ENCODE measurements at places on chromosomes 6 and 20. TPM values are rescaled to one million over a fixed set of nuclear protein-coding genes. Genes with fewer than 3 reads are reported as not detected.

DNA sequence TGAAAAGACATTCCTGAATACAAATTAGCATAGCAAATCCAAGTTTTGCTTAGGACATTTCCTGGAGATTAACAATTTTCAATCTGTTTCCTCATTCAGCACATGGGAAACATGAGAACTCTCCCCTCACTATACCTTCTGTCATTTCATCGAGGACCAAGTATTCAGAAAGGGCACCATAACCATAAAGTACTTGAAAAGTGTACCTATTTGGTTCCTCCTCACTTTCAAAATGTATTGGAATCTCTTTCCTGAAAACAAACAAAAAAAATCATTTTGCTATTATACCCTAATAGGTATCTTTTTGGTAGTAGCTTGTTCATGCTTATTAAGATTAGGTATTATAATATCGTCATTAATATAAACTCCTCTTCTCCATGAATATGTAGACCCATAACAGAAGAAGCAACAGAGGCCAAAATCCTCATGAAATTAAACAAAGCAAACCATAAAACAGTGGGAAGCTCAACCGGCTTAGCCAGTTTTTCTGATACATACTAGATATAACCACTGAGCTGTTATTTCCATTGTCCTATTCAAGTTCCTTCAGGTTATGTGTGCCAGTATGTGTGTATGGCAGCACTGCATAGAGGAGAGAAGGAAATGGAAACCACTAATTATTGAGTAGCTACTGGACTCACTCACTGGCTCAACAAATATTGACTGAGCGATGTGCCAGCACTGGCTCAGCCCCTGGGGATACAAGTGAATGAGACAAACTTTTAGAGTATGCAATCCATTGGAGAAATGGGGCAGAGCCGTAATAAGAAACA is 274.0 kb downstream of the MAFB start:
- no peak for DNase-seq

DNA sequence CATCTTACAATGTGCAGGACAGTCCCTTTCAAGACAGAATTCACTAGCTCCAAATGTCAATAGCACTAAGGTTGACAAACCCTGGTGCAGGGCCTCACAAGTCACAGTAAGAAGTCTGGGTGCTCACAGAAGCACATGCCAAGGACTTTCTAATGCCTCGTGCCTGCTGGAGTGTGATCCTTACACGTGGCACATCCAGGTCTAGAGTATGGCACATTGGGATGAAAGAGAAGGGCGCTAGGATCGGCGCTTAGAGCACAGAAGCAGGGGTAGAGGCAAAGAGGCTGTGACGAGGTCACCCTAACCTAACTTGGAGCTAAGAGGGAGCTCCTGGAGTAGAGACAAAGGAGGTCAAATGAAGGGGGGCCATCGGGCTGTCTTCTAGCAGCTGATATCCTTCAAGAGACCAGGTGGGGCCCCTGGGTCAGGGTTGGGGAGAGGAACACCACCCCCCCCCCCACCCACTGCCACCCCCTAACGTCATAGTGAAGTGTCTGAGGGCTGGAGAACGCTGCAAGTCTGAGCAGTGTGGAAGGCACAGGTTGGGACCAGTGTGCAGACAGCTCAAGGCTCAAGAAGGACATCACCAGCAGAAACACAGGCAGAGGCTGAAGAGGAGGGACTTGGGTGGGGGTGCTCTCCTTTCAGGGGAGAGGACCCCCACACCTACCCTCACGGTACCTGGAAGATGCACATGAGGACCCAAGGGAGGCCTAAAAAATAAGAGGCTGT is 97.8 kb upstream of the MRPS10 start:
- no peak for DNase-seq

- no peak for DNase-seq
These were observed 18.2 kb upstream of the AVP start for GRCh38 chr20:3102575-3103368.

DNA sequence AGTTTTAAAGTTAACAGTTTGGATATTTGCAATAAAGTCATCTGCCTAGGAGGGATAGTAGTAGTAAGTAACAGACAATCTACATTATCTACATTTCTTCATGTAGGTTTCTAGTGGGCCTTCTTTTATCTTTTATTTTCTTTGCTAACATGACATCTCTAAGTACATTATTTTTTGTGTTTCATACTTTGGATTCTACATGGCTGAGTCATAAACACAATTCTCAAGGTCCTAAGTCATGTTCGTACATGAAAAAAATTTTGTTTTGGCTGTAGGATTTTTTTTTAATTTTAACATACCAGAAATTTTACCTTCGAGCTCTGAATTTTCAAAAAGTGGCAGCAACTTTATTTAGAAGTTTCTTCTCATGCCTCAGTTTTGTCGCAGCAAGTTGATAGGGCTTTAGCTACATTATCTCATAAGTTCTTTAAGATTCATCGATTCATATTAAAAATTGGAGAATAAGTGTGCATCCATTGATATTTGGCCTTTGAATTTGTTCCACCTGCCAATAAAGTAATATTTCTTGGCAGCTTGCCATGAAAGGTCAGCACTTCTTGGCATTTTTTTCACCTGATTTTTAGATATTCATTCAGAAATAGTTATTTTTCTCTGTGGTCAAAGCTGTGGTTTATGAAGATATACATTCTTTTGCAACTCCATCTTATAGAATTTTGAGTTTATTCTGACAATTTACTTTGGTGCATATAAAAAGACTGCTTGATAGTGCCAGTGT is 146.2 kb downstream of the GRIK2 start:
- DNase-seq, result no peak

DNA sequence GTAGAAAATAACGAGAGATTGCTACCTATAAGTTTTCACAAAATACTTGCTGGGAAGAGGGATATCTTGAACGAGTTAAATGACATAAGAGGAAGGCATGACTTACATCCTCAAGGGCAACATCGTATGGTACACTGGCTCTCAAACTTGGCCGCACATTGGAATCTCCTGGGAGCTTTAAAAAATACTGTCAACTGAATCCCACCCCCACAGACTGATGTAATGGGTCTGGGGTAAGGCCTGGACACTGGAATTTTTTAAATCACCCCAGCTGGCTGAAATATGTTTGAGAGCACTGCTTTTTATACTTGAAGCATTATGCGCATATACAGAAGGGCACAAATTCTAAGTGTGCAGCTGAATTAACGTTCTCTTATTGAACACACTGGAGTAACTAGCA is 8.0 kb upstream of the TSHZ2 start:
- no peak for DNase-seq

- no peak for DNase-seq
These were observed 37.9 kb upstream of the RNF217 start for GRCh38 chr6:124924333-124924759.

ZC2HC1B gene
- not detected for total RNA-seq

PI3 gene
- not detected for total RNA-seq

KCNQ5 gene
- not detected for total RNA-seq

Data from heart right ventricle (tissue), 16 donors.